AG04449 (cell line): ENCODE measurements at places on chromosomes 3 and 15.

- no peak for DNase-seq
These were observed 21.5 kb upstream of the CHD2 start for GRCh38 chr15:92878593-92879053.

DNA sequence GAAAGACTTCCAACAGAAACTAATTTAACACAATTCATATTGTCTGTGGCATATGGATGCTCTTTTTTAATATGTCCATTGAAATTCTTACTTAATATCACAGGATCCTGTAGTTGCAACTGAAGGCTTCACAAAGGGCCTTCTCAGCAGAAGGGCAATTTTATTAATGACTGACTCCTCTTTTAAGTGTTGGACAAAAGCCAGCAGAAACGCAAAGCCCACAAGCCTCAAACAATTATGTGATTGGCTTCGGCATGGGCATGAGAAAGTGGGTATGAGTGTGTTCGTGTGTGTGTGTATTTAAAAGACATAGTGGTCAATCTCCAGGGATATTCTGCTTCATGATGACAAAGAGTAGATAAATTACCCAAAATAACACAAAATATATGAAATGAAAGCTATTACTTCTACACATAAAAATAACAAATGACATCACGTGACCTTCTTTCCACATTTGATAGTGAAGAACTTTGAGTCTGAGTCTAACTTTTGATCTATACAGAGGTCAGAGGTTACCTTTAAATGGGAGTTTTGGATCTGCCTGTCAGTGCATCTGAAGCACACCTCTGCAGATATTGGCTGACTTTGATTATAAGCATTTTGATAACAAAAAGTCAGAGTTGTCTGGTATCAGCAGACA, 496.9 kb downstream of the CADM2 start:
- no peak for DNase-seq

DNA sequence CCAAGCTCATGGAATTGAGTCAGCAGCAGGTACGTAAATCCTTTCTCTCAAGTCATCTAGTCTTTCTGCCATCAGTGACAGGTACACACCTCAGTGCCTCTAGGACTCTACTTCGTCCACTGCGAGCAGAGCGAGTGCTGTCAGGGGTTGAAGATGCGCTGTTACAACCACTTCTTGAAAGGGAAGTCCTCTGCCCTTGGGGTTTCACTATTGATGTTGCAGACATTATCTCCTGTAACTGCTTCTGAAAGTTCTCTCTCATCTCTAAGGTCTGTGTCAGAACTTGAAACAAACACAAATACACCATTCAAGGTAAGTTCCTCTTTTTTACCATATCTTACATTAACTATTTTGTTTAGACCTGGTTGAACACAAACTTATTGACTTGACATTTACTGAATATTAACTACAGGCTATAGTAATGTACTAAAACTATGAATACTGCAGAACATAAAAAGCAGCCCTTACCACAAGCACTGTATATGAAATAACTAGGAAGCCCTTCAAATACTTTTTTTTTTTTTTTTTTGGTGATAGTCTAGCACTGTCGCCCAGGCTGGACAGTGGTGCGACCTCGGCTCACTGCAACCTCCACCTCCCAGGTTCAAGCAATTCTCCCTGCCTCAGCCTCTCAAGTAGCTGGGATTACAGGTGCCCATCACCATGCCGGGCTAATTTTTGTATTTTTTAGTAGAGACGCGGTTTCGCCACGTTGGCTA, 41.5 kb downstream of the TOPBP1 start:
- DNase-seq: no peak

DNA sequence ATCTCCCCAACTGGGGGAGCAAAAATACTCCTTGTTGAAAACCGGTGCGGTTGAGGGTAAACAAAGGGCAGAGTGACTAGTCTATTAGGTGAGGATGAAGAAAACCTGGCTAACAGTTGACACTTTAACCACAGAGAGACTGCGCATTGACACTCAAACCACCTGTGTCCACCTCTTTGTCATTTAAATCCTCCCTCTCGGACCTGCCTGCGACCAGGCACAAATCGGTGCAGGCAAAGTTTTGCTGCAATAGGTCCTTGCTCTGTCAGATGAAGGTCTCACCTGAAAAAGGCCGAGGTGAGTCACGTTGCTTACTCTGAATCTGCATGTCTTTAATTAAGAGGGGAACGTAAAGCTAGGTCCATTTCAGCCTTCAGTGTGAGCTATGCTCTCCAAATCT, 494.1 kb upstream of the DPPA4 start:
- no peak for DNase-seq
